D721Med (cell line): ENCODE measurements at places on chromosomes 13 and 19.

DNA sequence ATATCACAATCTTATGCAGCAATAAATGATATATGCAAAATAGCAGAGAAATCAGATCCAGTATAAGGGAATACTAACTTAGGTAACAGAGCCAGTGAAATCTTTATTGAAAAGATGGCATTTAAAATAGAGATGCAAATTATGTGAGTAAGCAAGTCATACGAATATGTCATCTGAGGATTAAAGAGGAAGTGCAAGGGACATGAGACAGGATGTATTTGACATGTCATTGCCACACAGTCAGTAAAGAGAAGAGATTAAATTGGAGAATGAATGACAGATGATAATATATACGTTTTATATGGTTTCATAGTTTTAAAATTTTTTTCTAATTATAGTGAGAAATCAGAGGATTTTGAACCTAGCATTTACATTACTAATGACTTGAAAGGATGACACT lies 426.4 kb downstream of the SLITRK5 start:
- no peak for DNase-seq

- DNase-seq, result peak; percentile 68
These were observed 24.9 kb upstream of the HNRNPA1L2 start for GRCh38 chr13:52617070-52618060.

GRCh38 chr13:99614465-99614885 lies 113.2 kb downstream of the TM9SF2 start:
- DNase-seq, result no peak

DNA sequence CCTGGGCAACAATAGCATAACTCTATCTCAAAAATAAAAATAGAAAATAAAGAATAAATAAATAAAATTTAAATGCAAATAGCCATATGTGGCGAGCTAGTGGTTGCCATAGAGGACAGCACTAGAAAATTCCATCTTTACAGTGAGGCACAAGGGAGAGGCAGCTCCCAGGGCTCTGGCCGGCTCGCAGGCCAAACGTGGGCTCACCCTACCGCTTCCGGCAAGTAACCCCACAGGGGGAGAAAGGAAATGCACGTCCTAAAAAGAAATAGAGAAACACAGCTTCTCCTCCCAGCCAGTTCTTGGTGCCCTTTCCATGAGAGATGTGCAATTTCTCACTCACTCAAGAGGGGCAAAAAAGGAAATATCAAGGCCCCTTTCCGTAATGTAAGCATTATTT lies 12.4 kb upstream of the GRWD1 start:
- DNase-seq, result no peak

GRCh38 chr19:4636151-4636717 lies 3.1 kb upstream of the TNFAIP8L1 start:
- DNase-seq, result peak; percentile 72

GRCh38 chr19:32864318-32865007 lies 5.1 kb downstream of the SLC7A9 start:
- DNase-seq, result no peak

- no peak for DNase-seq
These were observed 29.7 kb downstream of the EFNB2 start for GRCh38 chr13:106505732-106506131.

DNA sequence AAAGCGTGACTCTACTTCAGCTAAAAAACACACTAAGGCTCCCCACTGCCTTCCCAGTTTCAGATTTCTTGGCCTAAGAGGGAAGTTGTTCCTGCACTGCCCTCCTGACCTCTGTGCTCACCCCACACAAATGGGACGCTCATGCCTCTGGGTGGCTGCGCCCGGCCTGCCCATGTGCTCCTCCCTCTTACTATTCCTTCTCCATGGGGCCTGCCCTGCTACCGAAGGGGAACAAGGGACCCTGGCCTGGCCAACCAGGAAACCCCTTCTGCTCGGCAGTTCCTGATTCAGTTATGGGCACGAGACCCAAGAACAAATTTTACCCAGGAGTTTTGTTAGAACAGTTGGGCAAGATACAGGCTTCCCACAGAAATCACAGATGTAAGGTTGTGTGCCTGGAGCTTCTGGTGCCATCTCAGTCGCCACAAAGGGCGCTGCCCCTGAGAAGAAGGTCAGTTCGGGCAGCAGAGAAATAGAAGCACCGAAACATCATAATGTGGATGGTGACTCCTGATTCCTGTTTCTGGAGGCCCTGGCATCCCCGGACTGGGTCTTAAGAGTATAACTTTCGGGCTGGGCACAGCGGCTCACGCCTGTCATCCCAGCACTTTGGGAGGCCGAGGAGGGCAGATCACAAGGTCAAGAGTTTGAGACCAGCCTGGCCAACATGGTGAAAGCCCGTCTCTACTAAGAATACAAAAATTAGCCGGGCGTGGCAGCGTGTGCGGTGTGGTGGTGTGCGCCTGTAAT lies 5.4 kb upstream of the PLPP2 start:
- DNase-seq, result no peak

DNA sequence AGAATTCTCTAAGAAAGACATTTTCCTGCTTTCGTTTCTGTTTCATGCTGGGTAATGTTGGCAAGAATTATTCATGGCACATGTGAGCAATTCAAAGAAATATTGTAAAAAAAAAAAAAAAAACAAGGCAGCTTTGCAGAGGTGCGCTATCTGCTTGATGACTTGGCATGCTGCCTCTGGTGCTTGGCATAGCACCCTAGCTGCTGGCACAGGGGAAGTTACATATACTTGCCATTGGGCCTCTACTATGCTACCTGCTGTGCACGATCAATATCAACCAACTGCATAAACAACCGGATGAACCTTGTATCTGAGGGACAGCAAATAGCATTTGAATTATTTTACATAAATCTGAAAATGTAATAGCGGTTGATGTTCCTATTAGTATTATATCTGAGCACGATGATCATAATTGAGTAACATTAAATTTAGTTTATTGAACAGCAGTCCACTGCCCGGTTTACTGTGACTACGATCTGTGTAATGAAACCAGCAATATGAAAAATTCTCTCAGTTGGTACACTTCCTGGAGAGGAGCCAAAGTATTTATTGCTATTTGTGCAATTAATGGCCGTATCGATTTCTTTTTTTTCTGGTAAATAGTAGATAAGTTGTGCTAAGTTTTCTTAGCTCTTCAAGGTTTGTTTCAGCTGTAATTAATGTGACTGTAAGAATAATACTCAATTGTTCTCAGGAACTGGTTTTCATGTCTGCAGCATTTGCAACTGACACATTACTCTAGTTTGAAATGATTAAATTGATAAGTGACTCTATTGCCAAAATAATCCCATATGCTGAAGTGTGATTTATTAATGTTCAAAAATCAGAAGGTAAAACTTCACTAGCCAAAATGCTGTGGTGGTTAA lies 717.3 kb downstream of the DACH1 start:
- DNase-seq, result no peak

GRCh38 chr19:16106121-16106520 lies 5.6 kb upstream of the RAB8A start:
- no peak for DNase-seq

DNA sequence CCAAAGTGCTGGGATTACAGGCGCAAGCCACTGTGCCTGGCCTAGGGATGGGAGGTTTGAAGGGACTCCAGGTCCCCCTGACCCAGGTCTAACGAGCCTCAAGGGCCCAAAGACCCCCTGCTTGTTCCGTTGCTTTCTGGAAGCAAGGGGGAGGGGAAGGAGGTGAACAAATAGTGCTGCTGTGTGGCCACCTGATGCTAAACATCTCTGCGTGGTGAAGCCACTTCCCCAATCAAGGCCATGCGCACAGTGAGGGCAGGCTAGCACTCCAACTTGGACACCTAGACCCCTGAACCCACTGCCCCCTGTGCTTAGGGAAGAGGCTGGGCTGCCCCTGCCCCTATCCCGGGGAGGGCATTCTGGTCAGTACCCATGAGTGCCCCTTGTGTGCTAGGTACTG lies 24.0 kb downstream of the CARM1 start:
- DNase-seq, result no peak

GRCh38 chr19:16330806-16331690 lies 6.4 kb downstream of the KLF2 start:
- DNase-seq, result no peak

DNA sequence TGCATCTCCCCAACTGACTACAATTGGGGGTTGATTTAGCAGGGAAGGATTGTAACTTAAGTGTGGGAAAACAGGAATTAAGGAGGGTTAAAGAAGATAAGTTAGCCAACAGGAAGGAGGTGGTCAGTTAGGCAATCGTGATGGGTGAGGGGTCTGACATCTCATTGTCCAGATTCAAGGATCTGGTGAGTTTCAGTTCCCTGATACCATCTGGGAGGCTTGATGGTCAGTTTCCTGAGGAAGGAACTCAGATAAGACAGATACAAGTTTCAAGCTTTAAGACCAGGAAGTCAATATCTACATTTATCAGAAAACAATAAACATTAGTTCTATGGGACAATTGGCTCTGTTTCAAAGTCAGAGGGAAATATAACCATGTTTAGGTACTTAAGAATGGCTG lies 601.8 kb downstream of the SLITRK6 start:
- no peak for DNase-seq

- DNase-seq, result no peak
These were observed 6.3 kb upstream of the CDK8 start for GRCh38 chr13:26247608-26248007.

GRCh38 chr19:56301886-56302620 lies 12.6 kb downstream of the ZSCAN5A start:
- no peak for DNase-seq

- DNase-seq, result no peak
These were observed 8.3 kb downstream of the ZNF554 start for GRCh38 chr19:2827840-2828489.

- DNase-seq, result no peak
These were observed 39.3 kb upstream of the ZNF780A start for GRCh38 chr19:40130013-40130412.

GRCh38 chr13:112624602-112625430 lies 36.9 kb upstream of the TUBGCP3 start:
- no peak for DNase-seq

DNA sequence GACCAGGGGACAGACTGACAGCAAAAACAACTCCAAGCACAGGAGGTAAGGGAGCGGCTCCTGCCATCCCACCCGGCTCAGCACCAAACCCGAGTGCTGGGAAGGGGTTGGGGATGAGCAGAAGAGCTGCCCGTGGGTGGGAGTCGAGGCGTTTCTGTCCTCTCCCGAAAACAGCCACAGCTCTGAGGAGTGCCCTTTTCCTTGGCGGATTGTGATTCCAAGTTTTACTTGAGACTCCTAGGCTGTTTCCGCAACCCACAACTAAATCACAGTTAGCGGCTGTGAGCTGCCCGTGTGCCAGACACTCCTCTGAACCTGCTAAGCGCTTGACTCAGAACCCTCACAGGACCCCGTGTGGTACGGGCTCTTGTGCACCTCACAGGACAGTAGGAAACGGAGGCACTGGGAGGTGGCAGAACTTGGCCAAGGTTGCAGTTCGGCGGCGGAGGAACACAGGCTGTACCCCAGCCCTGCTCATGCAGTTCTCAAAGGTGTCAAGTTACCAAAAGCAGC lies 21.4 kb downstream of the CFAP97D2 start:
- DNase-seq, result no peak

DNA sequence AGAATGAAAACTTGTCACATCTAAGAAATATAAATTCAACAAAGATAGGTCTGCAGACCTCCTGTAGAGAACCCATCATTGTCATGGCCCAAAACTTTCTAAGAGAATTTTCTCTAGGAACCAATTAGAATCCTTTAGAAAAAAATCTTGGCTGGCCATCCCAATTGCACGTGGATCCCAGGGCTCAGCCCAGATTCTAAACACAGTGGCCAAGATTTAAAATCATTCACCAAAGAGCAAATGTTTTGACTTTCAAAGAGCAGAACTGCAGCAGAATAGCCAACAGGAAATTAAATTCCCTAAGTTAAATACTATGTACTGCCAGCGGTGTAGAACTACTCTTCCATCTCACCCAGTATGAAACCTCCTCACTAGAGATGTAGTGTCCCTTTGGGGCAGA lies 21.3 kb downstream of the IPO5 start:
- no peak for DNase-seq

DNA sequence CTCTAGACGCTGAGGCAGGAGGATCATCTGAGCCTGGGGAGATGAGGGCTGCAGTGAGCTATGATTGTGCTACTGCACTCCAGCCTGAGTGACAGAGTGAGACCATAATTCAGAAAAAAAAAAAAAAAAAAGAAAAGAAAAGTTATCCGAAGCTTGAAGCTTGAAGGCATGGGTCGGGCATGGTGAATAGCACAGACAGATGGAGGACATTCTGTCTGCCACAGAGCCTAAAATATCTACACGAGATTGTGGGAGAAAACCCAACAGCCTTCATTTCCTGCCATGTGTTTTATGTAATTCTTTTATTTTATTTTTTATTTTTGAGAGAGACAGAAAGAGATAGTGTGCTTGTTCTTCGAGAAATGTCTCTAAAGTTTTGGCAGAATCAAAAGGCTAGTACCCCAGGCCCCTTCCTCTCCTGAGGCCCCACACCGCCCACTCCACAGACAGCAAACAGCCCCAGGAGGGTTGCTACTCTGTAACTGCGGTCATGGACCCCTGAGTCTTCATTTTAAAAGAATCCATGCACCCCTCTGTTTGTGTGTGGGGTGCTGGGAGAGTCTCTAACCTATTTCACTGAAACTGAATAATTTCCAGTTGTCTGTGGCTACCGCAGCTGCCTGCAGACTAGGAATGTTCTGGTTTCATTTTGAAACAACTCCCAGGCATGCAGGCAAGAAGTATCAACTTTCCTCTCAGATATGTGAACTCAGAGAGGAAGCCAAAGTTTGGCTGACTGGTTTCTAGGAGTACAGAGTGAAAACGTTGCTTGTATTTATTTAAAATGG lies 38.4 kb upstream of the RCBTB2 start:
- no peak for DNase-seq

DNA sequence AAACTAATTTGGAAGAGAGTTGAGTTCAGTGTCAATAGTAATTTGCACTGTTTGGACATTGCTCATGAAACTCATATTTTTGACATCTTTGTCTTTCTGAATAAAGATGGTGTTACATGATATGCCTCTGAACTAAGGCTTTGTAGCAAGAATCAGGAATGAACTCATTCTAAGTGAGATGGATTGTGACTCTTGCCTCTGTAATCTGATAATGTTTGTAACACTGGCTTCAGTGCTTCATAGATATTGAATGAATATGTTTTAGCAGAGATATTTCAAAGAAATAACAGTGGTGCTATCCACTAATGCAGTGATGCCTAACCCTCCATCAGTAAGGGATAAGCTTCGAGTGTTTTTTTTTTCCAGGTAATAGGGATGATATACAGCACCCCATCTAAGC lies 32.9 kb downstream of the TEX26 start:
- DNase-seq, result no peak

DNA sequence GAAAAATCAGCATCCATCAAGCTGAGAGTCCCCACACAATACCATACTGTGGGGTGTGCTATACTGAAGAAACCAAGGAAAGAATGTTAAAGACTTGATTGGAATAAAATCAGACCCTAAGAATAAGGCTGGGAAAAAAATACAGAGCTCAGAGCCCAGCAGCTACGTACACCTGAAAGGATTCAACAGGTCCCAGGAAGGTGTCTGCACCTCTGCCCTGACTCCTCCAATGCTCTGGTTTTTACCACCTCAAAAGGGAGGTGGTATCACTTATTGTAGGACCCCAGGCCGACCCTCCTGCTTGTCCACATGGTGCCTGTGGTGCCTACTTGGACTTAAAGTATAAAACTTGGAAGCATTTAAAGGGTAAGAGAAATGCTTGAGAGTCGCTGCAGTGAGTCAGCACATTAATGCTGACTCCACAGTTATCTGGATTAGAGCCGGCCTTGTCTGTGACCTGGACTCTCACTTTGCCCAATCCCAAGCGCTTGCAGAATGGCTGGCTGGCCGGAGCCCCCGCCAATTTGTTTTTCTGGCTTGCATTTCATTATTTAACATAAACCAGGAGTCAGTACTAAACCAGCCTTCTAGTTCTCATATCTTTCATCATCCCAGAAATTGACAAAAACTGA lies 110.1 kb downstream of the FGF14 start:
- DNase-seq, result no peak
